ENCODE measurements at places on chromosomes 2 and 18. TPM values are rescaled to one million over a fixed set of nuclear protein-coding genes. Genes with fewer than 3 reads are reported as not detected.

SCTR gene
- 6.4 TPM for polyA plus RNA-seq

DNA sequence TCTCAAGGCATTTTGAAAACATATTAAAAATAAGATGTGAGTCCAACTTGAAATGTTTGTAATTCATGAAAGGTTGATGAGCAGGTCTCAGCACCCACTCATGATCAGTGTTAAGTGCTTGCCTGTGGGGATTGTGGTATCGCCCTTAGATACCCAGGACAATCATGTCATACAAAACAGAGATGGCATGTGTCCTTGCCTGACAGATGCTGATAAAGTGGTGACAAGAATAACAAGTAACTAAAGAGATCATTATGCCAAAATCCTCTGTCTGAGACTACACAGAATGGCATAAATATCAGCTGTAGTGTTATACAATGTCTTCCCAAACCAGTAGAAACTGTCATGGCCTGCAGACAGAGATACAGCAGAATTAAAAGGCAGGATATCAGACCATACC lies 930.3 kb downstream of the SUCLG1 start:
- no peak for DNase-seq

- no peak for DNase-seq
These were observed 82.4 kb downstream of the RBMS1 start for GRCh38 chr2:160411167-160411566.

HNMT gene
- polyA plus RNA-seq, result 85.6 TPM

- no peak for DNase-seq
These were observed 60.8 kb downstream of the MYO3B start for GRCh38 chr2:170238776-170239175.

DNA sequence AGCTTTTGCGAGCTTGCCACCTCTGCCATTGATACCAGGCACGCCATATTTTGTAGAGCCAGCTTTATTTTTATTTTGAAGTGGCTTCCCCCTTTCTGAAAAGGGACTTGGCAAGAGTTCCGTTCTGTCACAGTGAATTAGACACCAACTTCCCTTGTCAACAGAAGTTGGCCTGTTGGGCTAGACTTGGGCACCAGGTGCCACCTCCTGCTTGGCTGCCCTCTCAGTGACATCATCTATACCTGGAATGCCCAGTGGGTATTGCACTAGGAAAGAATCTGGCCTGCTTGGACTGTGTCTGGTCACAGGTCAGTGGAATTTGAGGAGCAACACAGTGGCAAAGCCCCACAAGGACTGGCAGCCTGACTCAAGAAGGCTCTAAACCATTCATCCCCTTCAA lies 101.0 kb downstream of the BCL2L11 start:
- DNase-seq, result no peak

DNA sequence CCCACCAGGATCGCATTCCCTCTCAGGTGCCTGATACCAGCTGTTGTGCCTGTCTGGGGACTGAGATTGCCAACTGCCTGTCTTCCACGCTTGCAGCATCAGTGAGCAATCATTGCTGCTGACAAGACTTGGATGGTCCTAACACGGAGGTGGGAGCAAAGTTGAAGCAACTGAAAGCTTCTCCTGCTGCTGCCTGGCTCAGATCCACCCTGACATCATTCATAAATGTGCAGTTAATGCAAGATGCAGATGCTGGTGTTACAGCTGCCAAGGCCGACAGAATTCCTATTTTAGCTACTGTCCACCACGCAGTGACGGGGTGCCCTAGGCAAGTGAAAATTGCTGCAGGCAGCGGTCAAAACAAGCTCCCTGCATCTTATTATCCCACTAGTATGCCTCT lies 131.4 kb downstream of the VWC2L start:
- no peak for DNase-seq

MRPS9 gene
- 45.0 TPM for polyA plus RNA-seq

DNA sequence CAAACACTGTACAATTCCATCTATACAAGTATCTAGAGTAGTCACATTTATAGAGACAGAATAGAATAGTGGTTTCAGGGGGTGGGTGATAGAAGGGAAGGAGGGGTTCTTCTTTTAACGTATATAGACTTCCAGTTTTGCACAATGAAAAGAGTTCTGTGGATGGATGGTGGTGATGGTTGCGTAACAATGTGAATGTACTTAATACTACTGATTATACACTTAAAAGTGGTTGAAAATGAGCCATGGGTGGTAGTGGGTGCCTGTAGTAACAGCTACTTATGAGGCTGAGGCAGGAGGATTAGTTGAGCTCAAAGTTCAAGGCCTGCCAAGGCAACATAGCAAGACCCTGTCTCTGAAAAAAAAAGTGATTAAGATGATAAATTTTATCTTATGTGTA lies 85.8 kb downstream of the SETBP1 start:
- no peak for DNase-seq

GRCh38 chr2:100321866-100322820 lies at the start of gene LONRF2:
Gene LONRF2 (minus strand): TSS chr2:100322501. CDS start chr2:100322093, 408 bp downstream.
- peak; percentile 28 for DNase-seq

ATOH8 gene
- 30.5 TPM for polyA plus RNA-seq

CCDC68 gene
- polyA plus RNA-seq, result 127 TPM

HIBCH gene
- 70.7 TPM for polyA plus RNA-seq

MAIP1 gene
- polyA plus RNA-seq, result 25.8 TPM

TRABD2A gene
- polyA plus RNA-seq, result 24.7 TPM

GRCh38 chr2:18959952-18960717 lies 370.8 kb upstream of the NT5C1B start:
- no peak for DNase-seq

GRCh38 chr18:11367351-11367750 lies 218.0 kb upstream of the PIEZO2 start:
- DNase-seq, result no peak

DNA sequence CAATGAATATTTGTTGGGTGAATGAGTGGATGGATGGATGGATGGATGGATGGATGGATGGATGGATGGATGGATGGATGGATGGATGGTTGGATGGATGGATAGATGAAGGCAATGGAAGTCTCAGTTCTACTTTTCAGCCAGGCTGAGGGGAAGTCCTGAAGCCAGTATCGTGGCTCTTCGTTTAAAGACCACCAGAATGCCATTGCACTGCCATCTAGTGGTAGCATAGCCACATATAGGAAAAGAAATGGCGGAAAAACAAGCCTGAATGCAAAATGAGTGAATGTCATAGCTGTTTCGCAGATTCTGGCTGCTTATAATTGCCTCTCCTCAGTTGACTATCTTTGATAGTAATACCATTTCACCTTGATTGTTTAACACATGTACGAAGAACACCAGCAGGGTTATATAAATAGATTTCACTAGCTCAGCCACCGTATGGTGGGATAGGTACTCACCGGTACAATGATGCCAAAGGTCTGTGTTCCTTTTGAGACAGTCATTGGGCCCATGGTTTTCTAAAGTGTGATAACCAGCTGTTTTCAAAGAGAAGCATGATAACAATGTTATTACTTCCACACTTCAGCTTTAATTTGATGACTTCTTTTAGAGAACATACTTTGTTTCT lies 62.3 kb upstream of the GREB1L start:
- peak; percentile 55 for DNase-seq

DNA sequence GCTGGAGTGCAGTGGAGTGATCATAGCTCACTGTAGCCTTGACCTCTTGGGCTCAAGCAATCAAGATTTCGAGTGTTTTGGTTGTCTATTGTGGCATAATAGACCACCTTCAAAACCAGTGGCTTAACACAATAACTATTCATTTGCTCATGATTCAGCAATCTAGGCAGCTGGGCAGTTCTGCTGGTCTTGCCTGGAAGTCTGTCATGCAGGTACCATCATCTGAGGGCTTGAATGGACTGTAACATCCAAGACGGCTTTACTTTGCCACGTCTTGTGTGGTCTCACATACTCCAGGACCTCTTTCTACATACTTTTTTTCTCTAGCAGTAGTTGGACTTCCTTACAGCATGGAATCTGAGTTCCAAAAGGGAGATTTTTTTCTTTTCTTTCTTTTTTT lies 13.2 kb upstream of the ANKRD29 start:
- no peak for DNase-seq

ID2 gene
- polyA plus RNA-seq, result 396 TPM

DNA sequence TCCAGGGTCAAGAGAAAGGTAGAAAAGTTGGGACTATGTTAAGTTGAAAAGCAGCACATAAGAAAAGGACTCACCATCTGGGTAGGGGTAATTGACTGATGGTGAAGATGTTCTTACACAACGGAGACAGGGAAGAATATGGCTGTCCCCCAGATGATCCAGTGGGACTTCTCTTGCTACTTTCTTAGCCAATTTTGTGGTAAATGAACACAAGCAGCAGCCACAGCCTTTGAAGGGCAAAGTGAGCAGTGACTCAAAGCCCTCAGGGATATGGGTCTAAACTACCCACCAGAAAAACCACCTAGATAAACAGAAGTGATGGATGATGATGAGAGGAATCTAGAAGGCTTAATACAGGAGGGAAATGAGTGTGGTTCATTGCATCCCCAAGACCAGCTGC lies 65.8 kb upstream of the SLC9A2 start:
- no peak for DNase-seq

DNA sequence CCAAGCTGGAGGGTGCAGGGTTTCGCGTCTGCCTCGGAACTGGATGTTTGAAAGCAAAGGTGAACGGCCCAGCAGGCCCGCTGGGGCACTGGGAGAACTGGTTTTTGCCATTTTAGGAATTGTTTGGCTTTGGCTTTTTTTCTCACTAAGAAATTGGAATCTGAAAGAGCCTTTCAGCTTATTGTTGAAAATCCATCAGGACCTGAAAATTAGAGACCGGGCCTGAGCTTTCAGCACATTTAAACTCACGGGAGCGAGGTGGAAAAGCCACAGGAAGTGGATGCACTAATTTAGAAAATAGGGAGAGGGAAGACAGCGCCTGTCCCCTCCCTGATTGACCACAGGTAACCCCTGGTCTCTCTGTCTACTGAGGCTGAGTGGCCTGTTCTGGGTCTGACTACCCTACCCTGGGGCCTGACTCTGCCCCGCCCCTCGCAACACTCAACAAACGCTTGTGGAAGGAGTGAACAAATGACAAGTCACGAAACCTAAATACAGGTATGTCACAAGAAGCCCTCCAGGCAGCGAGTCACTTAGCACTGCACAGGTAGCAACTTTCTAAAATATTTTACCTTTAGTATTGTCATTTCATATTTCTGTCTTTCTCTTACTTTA lies 100.3 kb upstream of the MBOAT2 start:
- DNase-seq, result no peak

GRCh38 chr2:149145314-149146295 lies 107.1 kb downstream of the LYPD6B start:
- no peak for DNase-seq

DNA sequence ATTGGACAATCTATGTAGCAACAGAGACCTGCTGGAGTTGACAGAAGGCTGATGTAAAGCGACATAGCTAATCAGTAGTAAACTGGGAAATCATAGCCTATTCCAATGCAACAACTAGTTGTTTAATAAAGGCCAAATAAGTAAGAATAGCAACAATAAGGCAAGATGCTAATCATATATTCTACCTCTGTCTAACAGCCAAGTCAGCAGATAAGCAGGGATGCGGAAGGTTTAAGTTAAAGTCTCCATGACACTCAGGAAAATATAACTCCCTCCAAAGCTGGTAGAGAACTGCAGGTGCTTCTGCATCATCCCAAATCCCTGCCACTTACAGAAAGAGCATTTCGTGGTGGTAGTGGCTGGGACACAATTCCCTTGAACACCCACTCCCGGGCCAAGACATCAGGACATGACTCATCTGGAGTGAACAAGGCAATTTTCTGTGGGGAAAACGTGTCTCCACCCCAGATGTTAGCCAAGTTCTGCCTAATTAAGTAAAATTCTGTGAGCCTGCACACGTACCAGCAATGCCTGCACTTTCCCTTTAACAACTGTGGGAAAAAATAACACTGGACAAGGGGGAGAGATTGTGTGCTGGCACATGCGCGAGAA lies 413.6 kb upstream of the ID2 start:
- no peak for DNase-seq

GRCh38 chr2:118836411-118836930 lies 11.0 kb downstream of the EN1 start:
- no peak for DNase-seq

GRCh38 chr18:34322365-34323289 lies 97.9 kb upstream of the NOL4 start:
- peak; percentile 32 for DNase-seq

GRCh38 chr2:150320608-150321007 lies 166.9 kb downstream of the RND3 start:
- no peak for DNase-seq

RIOK3 gene
- 71.7 TPM for polyA plus RNA-seq

DNA sequence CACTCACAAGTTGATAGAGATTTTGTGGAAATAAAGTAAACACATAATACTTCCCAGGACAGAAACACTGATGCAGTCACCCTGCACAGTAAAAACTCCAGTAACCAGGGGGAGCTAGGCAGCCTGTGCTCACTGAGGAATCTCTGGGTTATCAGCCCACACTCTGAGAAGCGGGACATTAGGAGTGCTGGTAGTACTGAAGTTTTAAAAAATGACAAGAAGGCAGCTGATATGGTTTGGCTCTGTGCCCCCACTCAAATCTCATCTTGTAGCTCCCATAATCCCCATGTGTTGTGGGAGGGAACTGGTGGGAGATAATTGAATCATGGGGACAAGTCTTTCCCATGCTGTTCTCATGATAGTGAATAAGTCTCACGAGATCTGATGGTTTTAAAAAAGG lies 31.4 kb downstream of the KCTD1 start:
- DNase-seq, result no peak
